Sciatic nerve (tissue), 2 donors: ENCODE measurements at places on chromosomes 6 and 20. TPM values are rescaled to one million over a fixed set of nuclear protein-coding genes. Genes with fewer than 3 reads are reported as not detected.

TMEM74B gene
- 7.1 TPM for total RNA-seq

TSHZ2 gene
- 33.1 TPM for total RNA-seq

PLCB4 gene
- total RNA-seq: 23.4 TPM

CST4 gene
- not detected for total RNA-seq

MEP1A gene
- not detected for total RNA-seq

SLC22A7 gene
- not detected for total RNA-seq

DNA sequence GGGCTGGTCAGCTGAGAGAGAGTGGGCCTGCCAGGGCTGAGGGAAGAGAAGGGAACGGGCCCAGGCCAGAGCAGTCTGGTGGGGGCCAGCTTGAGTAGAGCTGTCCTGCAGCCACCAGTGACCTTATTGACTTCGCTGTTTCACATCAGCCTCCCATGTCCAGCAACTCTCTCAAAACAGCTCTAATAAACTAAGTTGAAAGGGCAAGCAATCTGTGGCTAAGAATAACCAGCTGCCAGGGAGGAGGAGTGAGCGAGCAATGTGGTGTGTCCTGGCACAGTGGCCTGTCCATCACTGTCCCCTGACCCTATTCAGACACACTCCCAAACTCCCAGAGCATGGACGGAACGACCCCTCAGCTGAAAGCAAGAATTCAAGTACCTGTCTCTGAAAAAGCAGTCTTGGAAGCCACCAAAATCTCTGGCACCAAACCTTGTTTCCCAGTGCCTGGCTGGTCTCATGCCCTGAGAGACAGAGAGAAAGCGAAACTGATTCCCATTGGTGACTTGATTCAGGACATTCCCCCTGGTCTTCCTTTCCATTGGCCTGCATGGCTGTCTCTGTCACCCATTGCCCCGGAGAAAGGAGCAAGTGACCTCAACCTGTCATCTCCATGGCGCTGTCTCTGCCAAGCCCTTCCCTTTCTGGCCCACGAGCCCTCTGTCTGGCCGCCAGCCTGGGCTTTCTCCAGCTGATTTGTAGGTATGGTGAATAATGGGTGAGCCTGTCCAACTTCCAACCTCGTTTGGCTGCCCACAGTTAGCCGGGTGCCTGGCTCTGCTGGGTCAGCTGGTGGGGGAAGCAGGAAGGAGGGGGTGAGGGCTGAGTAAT is at the start of gene DDO:
TSS of gene DDO (minus strand) at position 490 of the 831 bp plus-strand sequence. CDS start 2,113 bp downstream, outside the sequence.
- peak; percentile 64 for DNase-seq

GRCh38 chr6:116945809-116946208 is 68.8 kb downstream of the RFX6 start:
- DNase-seq: no peak

GRCh38 chr20:60558486-60558885 is 600.3 kb downstream of the CDH26 start:
- DNase-seq: no peak

DNA sequence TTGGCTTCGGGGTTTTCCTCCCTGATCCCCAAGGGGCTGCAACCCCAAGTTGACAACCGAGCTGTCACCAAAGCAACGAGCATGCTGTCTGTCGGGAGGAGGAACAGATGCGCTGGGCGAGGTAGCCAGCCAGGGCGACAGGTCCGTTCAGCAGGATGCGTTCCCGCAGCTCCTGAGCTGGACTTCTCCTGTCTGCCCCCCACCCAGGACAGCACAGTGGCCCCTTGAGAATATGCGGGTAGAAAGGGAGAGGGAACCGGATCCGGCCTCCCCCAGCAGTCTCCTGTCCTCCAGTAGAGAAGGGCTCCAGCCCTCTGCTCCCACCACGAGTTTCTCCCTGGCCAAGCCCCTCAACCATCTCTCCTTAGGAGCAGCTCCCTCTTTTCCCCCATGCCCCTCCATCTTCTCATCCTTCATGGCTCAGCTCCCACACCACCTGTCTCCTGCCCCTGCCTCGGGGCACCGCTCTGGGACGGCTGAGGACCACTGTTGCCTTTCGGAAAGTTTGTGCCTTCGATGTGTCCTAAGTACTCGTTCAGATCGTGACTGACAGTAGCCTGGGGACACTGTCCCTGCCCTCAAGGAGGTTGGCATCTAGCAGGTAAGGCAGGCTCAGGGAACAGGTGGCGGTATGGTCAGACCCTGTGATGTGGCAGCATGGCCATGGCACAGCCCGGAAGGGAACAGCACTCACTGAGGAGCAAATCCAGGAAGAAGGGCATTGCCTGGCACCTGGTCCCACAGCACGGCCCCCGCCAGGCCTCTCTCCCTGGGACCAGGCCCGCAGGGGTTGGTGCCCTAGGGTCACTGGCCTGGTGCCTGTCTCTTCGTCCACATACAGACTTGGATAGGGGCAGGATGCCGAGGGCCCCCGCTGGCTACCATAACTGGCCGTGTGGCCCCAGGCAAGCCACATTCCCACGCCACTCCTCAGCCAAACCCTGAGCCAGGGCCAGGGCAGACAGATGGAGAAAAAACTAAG is 96.3 kb downstream of the ASXL1 start:
- no peak for DNase-seq

DNA sequence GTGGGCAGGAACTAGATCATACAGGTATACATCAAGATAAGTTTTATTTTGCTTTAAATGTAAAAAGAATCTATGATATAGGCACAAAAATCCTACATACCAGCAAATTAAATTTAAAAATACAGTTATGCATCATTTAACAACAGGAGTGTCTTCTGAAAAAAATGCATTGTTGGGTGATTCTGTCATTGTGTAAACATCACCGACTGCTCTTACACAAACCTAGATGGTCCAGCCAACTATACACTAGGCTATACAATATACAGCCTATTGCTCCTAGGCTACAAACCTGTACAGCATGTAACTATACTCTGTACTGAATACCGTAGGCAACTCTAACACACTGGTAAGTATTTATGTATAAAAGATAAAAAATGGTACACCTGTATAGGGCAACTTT is 139.4 kb downstream of the RNGTT start:
- DNase-seq: no peak

GRCh38 chr20:51484831-51485230 is 57.7 kb downstream of the NFATC2 start:
- no peak for DNase-seq

GRCh38 chr20:15900443-15900842 is 672.8 kb downstream of the KIF16B start:
- DNase-seq: no peak

GRCh38 chr6:11710311-11710761 is 68.3 kb downstream of the ADTRP start:
- DNase-seq: no peak

- no peak for DNase-seq
Observed at GRCh38 chr6:155317186-155317585, 2.9 kb upstream of the TFB1M start.

- DNase-seq: no peak
Observed at GRCh38 chr6:56087421-56087820, 160.0 kb downstream of the COL21A1 start.

- no peak for DNase-seq
Observed at GRCh38 chr20:45345104-45345936, 2.9 kb downstream of the SDC4 start.

DNA sequence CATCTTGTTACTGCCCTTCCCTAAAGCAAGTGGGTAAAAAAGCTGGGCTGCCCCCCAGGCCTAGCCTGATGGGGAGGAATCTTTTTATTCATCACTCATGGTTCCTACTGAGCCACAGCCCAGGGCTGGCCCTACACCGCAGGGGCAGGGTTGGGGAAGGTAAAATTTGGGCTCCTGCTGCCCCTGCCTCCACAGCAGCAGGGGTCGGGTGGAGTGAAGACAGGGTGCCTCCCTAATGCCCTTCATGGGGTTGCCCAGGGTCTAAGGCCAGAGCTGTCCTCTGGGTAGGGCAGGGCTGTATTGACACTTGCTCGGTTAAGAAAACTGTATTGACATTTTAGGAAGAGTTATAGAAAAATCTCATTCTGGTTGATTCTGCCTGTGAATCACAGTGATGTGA is 8.9 kb upstream of the PSMG4 start:
- no peak for DNase-seq

DNA sequence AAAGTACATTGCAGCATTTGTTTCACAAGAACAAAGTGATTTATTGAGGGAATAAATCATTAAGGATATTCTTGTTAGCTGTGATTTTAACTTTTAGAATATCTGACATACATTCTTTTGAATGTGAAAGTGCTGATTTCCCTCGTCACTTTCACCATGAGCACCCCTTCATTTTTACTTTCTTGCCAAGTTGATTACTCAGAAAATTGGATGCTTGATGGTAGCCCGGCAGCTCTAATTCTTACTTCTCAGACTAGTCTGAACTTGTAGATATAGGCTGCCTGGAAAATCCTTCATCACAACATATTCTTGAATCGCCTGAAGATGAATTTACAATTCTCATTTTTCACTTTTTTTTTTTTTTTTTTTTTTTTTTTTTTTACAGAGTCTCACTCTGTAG is 147.1 kb upstream of the SMLR1 start:
- DNase-seq: no peak

DNA sequence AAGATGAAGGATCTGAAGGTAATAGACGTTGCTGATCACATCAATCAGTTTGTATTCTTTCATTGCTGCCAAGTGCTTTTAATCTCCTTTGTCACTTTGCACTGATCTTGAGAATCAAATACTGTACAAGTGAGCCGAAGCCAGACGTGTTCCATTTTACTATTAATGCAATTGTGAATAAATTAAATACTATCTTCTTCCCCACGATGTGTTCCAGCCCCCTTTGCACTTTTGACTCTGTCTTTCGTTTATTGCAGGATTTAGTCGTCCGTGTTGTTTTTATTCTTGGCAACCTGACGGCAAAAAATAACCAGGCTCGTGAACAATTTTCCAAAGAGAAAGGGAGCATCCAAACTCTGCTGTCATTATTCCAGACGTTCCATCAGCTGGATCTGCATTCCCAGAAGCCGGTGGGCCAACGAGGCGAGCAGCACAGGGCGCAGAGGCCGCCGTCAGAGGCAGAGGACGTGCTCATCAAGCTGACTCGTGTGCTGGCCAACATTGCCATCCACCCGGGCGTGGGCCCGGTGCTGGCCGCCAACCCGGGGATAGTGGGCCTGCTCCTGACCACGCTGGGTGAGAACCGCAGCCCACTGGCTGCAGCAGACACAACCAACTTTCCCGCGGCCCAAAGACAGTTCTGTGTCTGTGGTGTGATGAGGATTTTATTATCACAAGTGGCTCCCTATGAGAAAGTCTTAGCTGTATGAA is 104.7 kb downstream of the ARMC2 start:
- no peak for DNase-seq

DNA sequence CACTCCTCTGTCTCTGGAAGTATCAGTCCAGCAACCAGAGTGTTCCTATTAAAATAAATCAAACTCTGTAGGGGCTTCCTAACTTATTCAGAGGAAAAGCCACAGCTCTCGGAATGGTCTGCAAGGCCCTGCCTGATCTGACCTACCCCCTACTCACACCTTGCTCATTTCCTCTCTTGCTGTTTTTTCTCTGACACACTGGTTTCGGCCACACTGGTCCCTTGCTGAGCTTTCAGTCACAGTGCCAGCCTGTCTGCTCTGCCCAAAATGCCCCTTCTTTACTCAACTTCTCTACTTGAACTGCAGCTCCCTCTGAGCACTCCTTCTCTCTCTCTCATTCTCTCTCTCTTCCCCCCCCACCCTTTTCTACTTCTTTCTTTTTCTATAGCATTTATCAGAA is 430.2 kb downstream of the UTRN start:
- no peak for DNase-seq

DNA sequence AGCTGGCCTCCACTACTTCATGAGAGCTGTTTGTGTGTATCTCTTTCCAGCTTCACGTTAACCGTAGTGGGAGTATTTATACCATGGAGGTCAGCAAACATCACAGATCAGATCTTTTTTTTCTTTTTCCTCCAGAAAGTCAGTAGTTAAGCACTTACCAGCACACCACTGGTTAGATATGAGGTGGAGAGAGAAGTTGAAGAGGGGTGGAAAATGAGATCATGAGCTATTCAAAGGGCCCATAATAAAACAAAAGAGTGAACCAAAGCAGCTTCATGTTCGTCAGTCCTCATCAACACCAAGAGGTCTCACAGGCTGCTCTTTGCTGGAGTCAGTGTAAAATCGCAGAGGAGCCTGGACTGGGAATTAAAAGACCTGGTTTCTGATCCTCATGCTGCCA is 125.1 kb upstream of the SGK1 start:
- no peak for DNase-seq

- DNase-seq: no peak
Observed at GRCh38 chr20:25194333-25194972, 1.1 kb upstream of the ENTPD6 start.
